ENCODE measurements at places on chromosomes 16 and 17.

GRCh38 chr17:62797959-62798358, 10.2 kb downstream of the MARCHF10 start:
- DNase-seq, result no peak

DNA sequence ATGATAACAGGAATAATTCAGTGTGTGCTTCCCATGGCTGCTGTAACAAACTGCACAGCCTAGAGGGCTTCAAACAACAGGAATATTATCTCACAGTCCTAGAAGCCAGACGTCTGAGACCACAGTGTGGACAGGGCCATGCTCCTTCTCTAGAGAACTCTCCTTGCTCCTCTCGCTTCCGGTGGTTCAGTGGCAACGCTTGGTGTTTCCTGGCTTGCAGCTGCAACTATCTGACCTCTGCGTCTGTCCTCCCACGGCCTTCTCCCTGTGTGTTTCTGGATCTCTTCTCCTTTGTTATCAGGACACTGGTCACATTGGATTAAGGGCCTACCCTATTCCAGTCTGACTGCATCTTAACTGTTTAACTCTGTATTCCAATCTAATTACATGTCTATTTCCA, 414.3 kb downstream of the MAF start:
- no peak for DNase-seq

DNA sequence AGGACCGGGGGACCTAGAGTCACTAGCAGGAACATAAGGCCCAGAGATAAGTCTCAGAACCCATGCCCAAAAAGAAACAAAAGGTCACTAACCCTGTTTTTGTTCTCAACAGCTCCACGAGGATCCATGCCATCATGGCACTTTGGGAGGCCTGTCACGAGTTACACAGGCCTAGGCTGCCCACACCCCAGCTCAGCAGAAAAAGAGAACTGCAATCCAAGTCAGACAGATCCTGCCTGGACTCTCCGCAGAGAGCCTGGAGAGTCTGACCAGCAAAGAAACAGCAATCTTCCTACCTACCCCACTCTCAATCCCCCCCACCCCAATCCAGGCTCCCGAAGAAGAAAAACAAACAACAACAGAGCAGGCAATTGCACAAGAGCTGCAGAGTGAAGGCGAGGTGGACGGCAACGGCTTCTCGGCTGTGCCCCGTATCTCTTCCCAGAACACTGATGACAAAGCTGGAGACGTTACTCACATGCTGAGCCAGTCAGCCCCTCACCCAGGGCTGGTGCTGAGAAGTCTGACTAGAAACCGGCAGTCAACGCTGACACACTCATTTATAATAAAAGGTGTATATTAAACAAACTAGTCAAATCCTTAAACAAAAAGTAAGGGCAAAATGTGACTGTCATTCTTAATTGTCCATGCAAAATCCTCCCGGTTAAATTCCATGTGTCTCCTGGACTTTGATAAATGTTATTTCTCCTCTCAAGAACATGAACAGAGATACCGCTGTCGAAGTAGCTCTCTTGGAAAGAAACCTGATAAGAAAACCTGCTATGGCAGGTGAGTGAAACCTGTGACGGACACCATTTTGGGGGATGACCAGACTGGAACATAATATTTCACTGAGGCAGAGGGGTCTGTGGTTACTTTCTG, 89.3 kb downstream of the SMG6 start:
- no peak for DNase-seq

- no peak for DNase-seq
These were observed 12.4 kb downstream of the CDYL2 start for GRCh38 chr16:80792031-80792430.

DNA sequence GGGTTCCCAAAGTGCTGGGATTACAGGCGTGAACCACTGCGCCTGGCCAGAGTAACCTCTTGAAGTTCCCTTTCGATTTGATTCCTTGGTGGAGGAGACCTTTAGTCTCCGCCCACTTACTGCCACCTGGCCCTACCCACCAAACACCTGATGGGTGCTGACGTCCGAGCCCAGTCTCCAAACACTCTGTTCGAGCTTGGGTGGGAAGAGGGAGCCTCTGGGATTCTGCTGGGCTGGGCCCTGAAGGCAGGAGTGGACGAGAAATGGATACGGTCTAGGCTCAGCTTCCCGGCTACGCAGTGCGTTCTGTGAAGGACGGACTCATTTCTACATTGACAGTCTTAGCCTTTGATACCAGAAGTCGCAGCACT, 870 bp upstream of the ITGA3 start:
- peak; percentile 90 for DNase-seq

DNA sequence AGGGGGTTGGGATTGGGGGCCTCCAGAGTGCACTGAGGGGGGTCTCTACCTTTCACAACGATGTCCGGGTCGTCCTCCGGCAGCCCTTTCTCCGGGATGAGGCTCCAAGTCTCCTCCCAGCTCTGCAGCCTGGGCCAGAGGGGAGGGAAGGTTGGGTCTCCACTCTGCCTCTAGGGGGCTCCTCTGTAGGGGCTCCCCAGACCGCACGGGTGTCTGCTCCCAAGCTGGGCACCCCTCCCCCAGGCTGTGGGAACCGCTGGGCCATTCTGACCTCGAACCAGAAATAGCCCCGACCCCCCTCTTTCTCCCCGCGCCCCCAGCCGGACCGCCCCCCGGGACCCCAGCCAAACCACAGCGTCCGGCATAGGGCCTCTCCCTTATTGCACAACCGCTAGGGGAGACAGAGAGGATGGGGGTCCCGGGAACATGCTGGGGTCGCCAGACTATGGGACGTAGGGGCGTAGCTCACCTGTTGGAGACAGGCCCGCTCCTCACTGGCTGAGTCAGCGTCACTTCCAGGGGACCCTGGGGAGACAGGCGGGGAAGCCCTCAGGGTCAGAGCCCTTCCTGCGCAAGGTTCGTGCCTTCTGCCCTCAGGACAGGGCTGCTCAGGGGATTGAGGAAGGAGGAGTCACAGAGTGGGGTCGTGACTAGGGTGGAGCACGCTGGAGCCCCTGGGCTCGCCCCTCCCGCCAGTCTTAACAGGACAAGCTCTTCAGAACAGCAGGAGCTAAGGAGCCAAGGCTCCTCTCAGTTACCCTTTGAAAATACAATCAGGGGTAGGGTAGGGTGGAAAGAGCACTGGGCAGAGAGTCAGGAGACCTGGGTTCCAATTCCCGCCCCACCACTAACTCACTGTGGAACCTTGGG, 2.7 kb downstream of the PLEKHH3 start:
- peak; percentile 19 for DNase-seq

DNA sequence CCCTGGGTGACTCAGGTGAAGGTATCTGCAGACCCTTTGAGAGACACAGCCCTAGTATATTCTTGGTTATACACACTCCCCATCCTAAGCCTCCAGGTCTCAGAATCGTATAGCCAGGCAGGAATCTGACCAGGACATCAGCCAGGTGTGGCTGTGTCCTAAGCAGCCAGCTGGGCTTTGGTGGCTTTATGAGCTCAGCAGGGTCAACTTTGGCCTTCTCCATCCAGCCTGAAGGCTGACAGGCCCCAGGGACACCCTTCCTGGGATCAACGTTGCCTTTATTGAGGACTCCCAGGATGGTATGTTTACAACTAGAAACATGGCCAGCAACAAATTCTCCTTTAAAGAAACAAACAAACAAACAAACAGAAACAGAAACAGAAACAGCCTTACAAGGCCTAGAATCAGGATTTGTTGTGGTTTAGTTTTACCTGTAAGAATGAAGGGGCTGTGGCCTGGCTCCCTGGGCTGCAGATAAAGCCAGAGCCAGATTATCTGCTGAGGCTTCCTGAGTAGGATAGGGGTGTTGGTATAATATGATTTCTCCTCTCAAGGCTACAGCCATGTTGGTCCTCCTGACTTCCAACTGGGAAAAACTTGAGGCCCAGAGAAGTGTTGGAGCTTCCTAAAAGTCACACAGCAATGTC, 8.5 kb downstream of the KIF19 start:
- DNase-seq, result no peak

- no peak for DNase-seq
These were observed at the start of gene ALOX15 for GRCh38 chr17:4641297-4642195. ALOX15 (minus strand) TSS chr17:4641678; CDS start chr17:4641651, 27 bp downstream.

DNA sequence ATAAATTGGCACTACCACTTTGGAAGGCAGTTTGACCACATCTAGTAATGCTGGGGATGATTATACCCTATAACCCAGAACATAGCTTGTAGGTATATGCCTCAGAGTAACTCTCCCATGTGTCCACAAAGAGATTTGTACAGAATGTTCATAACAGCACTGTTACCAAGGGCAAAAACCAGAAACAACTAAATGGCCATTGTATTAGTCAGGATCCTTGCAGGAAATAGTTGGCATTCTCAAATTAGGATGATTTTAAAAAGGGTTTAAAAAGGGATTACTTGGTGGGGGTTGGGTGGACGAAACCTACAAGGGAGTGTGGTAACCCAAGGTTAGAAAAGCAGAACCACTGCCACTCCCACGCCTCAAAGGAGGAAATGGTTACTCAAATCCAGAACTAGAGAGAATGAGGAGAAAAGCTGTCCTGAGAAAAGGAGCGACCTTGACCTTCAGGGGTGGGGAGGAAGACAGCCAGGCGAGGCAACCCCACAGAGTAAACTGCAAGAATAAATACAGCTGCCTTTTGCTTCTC, 2.1 kb downstream of the CPPED1 start:
- no peak for DNase-seq

DNA sequence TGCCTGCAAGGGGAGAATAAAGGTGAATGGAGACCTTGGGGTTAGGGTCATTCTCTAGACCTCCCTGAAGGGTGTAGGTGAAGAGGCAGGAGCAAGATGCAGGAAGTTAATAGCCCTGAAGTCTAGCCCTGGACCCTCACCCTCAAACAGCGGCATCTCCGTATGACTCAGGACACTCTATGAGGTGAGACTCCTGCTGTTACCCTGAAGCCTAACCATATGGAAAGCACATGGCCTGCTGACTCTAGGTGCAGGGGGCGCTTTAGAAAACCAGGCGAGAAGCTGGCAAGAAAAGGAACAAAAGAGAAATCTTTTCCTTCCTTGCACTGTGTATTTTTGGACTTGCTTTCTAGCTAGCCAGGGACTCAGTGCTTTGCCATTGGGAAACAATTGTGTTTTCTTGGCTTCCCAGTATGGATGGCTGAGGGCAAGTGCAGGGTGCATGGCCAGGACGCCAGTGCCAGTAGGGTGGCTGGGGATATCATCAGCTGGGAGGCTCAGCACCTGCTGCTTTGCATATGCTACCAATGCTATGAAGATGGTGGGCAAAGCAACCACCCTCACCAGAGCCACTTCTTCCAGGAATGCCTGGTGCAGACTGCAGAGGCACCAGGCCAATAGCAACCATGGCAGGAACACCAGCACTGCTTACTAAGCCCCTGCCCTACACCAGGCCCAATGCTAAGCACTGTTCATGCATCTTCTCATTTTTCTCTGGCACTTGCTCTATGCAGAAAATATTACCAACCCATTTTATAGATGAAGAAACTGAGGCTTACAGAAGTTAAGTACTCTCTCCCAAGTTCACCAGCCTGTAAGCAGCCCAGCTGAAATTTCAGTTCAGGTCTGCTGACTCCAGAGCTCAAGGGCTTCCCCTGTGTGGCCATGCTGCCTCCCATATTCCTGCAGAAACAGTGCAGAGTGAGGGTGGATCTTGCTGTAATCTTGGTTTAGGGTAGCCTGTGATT, 425.1 kb downstream of the SLC39A11 start:
- DNase-seq, result no peak

GRCh38 chr16:59527206-59527997, 793.3 kb upstream of the GOT2 start:
- DNase-seq, result no peak

DNA sequence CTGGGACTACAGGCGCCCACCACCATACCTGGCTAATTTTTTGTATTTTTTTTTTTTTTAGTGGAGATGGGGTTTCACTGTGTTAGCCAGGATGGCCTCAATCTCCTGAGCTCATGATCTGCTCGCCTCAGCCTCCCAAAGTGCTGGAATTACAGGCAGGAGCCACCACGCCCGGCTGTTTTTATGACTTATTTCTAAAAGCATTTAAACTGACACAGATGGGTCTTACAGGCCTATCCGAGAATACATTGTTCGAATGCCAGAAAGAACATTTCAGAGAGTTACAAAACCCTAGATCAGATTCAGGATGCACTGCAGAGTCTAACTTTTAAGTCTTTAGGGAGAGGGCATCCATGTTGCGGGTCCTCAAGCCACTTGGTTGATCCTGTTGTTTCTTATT, 234.7 kb upstream of the MAF start:
- no peak for DNase-seq

DNA sequence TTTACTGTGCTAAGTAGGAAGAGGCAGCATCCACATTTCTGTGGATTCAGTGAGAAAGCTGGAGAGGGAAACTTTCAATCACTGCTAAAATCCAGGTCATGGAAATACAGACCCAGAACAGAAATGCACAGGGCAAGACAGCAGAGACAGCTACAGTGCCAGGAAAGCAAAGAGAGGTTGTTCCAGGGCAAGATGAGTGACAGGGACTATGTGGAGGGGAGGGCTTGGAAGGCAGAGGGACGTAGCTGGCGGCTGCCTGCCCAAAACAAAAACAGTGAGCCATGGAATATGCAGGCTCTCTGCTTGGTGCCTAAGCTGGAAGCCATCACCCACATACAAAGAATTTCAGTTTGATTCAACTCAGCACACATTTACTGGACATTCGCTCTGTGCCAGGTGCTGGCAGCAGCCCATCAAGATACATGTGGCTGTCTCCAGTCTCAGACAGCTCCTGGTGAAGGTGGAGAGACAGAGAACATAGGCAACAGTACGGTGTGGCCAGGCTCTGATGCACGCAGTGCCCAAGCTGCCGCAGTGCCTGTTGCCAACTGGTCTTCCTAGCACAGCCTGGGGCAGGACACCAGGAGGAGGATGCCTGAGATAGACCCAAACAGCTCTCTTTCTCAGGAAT, 88.7 kb downstream of the AIPL1 start:
- DNase-seq, result no peak

DNA sequence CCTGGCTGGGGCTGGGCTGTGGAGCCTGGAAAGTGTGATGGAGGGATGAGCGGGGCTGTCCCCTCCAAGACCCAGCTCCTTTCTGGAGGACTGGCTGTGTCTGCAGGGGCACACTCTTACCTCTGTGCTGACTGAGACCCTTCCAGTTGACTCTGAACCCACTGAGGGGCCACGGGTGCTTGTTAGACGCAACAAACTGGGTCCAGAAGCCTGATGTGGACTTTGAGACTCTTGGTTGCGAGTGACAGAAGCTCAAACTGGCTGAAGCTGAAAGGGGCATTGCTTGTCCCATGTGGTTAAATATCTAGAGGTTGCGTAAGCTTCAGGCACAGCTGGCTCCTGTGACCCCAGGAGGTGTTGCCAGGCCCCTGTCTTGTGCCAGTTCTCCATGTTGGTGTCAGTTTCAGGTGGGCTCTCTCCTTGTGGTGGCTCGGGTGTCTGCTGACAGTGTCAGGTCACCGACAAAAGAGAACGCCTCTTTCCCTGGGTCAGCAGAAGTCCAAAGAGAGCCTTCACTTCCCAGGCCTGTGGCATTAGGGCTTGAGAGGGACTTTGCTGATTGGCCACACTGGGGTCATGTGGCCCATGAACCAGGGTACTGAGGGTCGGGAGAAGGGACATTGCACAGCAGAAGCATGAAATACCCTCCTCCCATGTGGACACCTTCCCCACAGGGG, 16.7 kb downstream of the ADCY7 start:
- DNase-seq, result no peak

DNA sequence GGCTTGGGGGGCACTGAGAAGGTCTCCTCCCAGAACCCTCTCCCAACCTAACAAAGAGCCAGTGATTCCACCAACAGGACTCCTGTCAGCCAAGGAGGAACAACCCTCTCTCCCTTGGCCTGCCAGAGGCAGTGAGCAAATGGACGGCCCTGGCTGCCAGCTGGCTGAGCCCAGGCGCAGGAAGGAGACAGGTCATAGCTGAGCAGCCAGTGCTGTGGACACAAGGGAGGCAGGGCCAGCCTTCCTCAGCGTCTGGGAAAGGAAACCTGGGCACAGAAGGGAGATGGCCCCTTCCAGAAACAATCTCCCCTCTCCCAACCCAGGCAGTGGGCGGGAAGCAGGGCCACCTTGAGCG, 2.1 kb downstream of the MPO start:
- DNase-seq, result no peak
